Left forelimb (tissue), 1 donor: ENCODE measurements at places on chromosomes 7 and 10.

- DNase-seq = no peak
Observed at GRCh38 chr10:46543466-46544377, 12.7 kb downstream of the GPRIN2 start.

DNA sequence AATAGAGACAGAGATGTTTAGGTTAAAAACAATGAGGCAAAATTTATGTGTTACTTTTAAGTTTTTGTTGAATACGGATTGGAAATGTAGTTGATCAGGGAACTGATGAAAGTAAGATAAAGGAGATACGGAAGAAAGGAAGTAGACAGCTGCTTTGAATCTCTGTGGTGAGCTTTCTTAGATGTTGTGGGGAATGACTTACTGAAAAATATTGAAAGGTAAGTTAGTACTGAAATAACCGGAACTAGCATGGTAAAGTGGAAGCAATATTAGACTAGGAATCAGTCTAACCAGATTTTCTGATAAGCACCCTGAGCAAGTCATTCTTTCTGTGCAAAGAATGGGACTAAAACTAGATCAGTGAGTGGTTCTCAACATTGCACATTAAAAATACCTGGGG lies 34.8 kb downstream of the LUC7L2 start:
- DNase-seq = no peak

DNA sequence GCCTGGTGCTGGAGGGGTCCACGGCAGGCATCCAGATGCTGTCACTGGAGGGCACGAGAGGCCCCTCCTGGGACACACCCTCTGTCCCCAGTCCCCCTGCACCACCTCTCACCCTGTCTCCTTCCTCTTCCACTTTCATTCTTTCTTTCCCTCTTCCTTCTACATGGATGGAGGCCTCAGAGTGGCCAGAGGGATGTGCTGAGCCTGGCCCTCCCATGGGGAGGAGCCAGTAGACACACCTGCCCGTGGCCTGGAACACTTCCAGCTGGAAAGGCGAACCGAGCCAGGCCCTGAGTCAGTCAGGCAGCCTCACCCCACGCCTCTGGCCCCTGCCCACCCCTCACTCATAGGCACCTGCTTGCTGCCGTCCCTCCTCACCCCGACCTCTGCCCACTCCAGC lies 55.9 kb upstream of the MXI1 start:
- no peak for DNase-seq

GRCh38 chr7:3065724-3066143 lies 22.1 kb upstream of the CARD11 start:
- DNase-seq = no peak

DNA sequence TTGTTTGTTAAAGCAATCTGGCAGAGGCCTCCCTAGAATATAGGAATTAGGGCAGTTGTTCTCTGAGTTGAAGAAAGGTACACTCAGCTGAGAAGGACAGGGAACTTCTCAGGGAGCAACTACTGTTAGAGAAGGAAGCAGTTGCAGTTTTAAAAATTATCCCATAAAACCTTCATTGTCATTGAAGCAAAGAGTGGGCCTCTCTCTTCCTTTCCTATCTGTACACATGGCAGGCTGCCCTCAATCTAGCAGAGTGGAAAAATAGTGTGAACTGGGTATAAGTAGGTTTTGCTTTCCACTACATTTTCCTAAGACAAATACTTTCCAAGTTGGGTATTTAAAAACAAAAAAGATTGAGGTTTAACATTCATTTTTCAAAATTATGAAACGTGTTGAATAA lies 236.7 kb upstream of the KLF14 start:
- DNase-seq = no peak

- DNase-seq = no peak
Observed at GRCh38 chr7:130444234-130444633, 3.4 kb upstream of the CEP41 start.

DNA sequence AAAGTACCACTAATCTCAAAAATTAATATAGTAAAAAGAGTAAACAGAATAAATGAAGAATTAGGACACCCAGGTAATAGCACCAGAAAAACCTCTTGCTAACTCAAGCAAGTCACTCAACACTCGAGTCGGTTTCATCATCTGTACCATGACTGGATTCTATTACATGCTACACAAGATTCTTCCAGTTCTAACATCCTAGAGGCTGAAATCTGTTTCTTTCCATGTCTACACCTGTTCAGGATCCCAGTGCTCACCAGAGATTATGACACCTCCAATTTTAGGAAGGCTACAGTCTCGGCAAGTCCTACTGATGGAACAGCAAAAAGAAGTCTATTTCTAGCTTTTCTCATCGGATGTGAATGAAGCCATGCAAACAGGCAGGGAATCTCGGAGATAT lies 95.3 kb upstream of the ANK3 start:
- no peak for DNase-seq

- no peak for DNase-seq
Observed at GRCh38 chr7:141500608-141501007, 50.6 kb upstream of the AGK start.

- DNase-seq = no peak
Observed at GRCh38 chr7:155935726-155936125, 123.5 kb upstream of the SHH start.

DNA sequence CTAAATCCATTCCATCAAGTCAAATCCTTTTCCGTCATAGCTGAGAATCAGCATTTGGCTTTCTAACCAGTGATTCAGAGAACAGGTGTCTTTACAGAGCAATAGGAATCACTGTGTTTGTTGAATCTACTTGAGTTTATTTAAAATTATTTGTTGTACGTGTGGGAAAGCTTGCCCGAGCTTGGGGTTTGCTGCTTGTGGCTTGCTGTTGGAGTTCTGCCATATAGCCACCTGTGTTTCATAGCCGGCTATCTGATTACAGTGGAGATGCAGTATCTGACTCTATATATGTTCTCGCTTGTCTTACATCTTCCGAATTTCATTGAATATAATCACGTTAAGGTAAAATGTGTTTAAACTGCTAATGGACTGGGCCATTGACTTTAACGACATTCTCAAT lies 274.3 kb upstream of the MKI67 start:
- no peak for DNase-seq
